Stimulated activated CD4-positive, alpha-beta T cell treated with anti-CD3 and anti-CD28 coated beads, Interleukin-2, amount 100 ng/mL, for 4 hours (primary cell): ENCODE measurements at places on chromosomes 5 and 9.

DNA sequence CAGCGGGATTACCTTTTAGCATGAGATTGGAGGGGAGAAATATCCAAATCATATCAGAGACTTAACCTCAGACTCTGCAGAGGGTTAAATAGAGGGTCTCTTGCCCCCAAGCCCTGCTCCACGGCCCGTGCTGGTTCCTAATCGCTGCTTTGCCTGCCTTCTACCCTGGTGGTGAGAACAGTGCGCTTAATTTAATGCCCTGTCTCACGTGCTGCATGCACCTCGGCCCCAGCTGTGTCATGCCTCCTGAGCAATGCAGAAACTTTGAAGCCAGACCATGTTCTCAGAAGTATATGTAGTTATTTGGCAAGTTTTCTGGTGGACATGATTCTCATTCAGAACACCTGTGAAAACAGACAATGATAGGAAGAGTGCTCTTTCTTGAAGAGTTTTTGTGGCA lies 1.4 kb downstream of the OTULIN start:
- peak; percentile 27 for DNase-seq

GRCh38 chr9:126439883-126440653 lies 113.4 kb downstream of the MVB12B start:
- DNase-seq = no peak

DNA sequence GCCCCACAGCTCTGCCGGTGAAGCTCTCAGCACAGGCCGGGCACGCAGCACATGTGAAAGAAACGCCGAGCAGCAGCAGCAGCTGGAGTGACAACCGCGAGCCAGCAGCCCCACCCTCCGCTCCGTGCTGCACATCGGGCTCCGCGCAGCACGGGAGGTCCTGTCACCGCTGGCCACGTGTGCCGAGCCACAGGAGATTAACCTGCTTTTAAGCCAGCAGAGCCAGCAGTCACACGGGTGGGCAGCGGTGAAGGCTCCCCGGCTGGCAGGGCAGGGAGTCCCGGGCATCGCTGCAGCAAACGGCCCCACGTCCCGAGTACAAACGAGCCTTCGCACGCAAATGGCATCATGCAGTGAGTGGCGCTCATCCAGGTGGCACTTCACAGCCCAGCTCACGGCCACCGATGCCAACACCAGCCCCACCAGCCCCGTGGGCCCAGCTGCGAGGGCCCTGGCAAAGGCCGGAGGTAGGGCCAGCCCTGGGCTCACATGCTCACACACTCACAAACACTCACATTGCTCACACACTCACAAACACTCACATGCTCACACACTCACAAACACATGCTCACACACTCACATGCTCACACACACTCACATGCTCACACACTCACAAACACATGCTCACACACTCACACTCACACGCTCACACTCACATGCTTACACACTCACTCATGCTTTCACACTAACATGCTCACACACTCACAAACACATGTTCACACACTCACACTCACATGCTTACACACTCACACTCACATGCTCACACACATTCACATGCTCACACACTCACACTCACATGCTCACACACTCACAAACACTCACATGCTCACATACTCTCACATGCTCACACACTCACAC lies 11.1 kb downstream of the CCDC187 start:
- DNase-seq = no peak

DNA sequence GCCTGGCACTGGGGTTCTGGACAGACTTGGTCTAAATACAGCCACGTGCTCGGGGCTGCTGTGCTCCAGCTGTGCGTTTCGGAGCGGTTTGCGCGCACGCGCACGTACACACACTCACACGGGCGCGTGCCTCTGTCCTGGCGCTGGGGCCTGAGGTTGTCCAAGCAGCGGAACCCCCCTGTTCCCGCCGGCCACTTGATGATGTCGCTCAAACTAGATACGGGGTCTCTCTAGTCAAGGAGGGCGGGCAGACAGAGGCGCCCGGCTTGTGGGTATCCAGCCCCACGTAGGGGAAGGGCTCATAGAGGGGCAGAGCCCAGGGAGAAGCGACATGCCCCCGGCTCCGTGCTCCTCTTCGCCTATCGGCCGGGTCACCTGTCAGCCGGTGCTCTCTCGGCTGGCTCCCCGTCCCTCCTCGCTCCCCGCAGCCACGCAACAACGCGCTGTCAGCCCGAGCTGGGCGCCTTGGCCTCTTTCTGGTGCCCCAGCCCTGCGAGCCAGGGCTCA lies 8.9 kb downstream of the NR2F1-AS1 start:
- DNase-seq = no peak

DNA sequence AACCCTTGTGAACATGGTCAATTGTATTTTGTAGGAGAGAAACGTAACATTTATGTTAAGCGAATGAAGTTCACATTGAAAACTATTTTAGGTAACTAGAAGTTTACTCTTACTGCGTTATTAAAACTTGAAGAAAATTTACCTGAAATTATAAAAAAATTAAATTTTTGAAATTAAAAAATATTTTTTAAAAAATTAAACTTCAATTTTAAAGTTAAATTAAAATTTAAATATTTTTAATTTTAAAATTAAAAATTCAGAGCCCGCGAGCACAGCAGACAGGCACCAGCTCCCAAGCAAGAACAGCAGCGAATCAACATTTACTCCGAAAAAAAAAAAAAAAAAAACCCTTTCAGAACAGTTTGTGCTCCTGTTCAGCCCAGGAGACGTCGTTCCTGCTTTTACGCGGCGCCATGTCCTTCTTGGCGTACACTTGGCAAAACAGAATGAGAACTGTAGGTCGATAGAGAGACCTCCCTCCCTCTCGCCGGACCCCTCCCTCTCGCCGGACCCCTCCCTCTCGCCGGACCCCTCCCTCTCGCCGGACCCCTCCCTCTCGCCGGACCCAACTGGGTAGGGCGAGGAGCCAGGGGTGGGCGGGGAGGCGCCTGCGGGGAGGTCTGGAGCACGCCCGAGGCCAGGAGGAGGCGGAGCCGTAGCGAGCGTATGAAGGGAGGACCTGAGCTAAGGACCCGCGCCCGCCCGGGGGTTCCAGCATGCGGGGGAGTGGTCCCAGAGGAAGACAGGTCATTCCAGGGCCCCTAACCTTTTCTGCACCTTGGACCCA lies 235.8 kb downstream of the ROR2 start:
- DNase-seq = no peak
